Left renal pelvis (tissue), 4 donors: ENCODE measurements at places on chromosomes 6 and 20.

DNA sequence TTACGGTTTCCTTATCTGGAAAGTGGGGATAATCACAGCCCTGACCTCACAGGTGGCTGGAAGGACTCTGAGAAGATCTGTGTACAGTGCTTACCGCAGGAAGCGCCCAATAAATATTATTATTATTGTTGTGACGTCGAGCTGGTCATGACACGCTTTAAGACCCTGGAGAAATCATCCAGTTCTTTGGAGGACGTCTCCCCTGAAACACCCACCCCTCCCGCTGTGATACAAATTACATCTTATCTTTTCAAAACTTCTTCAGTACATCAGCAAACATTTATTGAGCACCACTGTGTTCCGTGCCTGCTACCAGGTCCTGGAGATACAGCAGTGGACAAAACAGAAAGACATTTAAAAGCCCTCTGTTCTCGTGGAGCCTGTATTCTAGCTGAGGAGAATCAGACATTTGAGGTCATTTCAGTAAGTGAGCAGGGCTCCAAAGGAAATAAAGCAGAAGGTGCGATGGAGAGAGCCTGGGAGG, 118.7 kb downstream of the CEBPB start:
- no peak for DNase-seq

GRCh38 chr6:135710042-135710441, 141.5 kb upstream of the PDE7B start:
- no peak for DNase-seq

- DNase-seq = no peak
Observed at GRCh38 chr6:139161169-139161568, 26.3 kb downstream of the HECA start.

DNA sequence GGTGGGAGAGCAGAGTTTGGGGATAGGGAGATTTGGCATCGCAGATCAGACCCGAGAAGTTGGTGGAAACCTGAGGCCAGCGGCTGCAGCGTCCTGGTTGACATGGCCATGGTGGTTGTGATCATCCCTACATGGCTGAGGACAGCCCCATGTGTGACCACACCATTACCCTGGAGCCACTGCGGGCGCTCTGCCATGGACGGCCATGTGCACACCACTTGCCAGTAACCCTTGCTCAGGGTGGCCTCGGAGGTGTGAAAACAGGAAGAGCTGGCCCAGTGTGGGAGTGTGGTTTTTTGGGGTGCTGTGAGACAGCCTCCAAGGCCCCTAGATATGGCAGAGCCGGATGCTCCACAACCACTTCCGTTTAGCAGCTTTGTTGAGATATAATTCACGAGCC, 64.4 kb downstream of the TMEM242 start:
- no peak for DNase-seq

DNA sequence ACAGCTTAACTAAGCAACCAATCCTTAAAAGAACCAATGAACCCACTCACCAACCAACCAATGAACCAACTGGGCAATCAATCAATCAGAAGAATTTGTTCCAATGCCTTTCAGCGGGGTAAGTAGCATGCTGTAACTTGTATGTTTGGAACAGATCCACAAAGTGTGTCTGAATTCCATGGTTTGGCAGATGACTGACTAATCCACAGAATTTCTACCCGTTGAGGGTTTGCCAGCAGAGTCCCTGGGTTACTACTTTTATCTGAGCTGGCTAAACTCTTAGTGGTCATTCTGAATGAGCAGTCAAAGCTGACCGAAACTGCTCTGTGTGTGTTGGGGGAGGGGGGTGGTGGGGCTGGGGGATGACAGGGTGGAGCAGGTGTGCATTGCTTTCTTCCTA, 125.0 kb upstream of the JAG1 start:
- DNase-seq = no peak

- no peak for DNase-seq
Observed at GRCh38 chr6:14640631-14641030, 523.1 kb downstream of the CD83 start.

DNA sequence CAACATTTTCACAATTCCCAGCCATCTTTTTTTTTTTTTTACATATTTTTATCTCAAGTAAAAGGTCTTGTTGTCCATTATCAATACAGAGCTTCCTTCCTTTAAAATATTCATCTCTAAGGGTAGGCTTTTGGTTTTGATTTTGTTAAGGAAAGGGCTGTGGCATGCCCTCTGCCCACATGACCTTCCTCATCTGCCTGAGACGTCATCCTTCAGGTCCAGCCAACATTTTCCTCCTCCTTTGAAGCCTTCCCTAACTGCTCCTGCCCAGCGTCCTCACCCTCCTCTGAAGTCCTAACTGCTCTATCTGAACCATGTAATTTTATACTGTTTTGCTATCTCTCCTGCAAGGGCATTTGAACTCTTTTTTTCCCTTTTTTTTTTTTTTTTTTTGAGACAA, 73.9 kb upstream of the TGM3 start:
- DNase-seq = no peak

DNA sequence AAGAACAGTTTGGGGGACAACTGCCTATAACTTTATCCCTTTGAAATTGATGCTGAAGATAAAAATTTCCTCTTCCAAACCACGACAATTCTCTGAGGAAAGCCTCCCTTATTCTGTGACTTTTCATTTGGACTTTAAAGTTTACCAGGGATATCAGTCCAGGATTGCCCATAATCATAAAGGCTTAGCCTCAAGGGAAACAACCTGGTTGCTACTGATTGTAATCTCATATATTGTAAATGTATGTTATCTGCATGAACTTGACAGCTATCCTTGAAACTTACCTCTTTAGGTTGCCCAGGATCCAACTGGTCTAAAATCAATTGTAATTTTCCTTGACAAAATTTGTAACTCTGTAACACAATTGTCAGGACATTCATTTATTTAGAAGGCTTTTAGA, 23.8 kb downstream of the TBC1D32 start:
- DNase-seq = no peak

DNA sequence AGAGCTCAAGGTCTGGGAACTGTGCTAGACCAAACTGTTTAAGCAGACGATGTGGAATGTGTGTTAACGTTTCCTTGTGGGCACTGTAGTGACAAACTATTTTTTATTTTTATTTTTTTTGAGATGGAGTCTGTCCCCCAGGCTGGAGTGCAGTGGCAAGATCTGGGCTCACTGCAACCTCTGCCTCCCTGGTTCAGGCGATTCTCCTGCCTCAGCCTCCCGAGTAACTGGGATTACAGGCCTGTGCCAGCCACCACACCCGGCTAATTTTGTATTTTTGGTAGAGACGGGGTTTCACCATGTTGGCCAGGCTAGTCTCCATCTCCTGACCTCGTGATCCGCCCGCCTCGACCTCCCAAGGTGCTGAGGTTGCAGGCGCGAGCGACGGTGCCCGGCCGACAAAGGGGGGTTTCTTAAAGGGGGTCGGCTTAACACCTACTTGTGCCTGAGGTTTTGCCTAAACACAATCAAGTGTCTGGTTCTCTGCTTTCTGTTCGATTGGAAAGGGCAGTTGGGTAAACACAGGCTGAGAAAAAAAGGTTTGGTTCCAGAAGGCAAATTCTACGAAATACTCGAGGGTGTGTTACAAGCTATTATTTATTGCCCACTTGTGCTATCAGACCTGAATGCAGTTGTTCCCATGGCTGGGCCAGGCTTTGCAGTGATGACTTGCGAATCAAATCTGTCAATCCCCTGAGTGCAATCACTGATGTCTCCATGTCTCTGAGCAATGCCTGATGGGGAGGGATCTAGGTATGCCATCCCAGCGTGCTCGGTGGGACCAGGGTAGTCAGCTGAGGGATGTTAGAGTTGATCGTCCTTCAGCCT, 1.3 kb downstream of the NOP56 start:
- DNase-seq = no peak

GRCh38 chr6:29016559-29017427, 11.7 kb upstream of the ZNF311 start:
- DNase-seq = peak; percentile 71

DNA sequence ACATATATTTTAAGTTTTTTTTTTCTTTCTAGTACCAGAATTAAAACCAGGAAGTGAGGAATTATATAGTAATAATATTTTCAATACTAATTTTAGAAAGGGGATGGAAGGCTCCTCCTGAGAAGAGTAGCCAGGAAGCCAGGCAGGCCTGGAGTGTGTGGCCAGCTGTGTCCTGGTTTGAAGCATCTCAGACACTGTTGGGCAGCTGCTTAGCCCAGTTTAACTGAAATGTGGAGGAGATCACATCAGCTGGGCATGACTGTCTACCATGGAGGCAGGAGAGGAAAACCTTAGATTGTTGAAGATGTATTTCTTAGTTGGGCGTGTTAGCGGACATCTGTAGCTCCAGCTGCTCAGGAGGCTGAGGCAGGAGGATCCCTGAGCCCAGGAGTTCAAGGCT, 142.2 kb downstream of the ARID1B start:
- no peak for DNase-seq

DNA sequence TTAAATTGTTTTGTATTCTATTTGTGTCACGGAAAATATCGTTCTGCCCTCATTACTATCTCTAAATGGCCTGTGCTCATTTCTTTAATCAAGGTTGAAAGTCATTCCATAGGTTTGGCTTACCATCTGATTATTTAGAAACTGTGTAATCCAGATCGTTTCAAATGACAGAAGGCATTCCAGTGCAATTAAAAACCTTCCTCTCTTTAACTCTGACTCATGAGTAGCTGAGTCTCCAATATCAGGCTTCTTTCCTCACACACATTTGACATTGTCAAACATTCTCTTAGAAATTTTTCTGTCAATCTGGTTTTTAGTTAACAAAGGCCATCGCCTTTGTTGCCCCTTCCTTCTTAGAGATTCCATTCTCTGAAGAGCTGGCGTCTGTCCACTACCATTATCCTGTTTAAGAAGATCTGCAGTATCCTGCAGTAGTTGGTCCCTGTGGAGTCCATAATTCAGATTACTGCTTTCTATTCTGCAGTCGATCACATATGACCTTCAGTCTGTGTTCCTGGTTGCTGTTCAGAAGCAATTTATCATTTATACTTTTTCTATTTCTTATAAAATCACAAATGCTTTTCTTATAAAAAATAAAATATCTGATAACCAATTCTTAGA, 3.9 kb upstream of the TRDN start:
- no peak for DNase-seq

GRCh38 chr20:38121741-38122140, 43.3 kb downstream of the TGM2 start:
- DNase-seq = no peak

DNA sequence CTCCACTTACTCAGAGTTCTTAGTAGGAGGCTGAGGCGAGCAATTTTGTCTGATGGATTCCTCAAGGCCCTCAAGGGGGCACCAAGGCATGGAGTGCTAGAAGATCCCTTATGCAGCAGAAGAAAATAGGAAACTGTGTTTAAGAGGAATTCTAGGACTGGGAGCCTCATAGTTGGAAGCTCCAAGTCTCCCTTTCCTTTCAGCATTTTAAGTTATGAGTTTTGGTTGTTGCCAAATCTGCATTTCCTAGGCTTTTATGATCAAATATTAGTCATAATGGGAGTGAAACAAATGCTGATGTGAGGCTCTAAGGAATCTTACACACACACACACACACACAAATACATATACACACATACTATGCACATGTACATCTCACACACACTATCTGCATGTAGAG, 714.0 kb downstream of the UTRN start:
- DNase-seq = no peak

GRCh38 chr20:40986774-40987173, 41.8 kb upstream of the TOP1 start:
- DNase-seq = no peak

- DNase-seq = no peak
Observed at GRCh38 chr6:24915641-24916040, 20.1 kb downstream of the RIPOR2 start.
